ENCODE measurements at places on chromosomes 5 and 9. TPM values are rescaled to one million over a fixed set of nuclear protein-coding genes. Genes with fewer than 3 reads are reported as not detected.

DNA sequence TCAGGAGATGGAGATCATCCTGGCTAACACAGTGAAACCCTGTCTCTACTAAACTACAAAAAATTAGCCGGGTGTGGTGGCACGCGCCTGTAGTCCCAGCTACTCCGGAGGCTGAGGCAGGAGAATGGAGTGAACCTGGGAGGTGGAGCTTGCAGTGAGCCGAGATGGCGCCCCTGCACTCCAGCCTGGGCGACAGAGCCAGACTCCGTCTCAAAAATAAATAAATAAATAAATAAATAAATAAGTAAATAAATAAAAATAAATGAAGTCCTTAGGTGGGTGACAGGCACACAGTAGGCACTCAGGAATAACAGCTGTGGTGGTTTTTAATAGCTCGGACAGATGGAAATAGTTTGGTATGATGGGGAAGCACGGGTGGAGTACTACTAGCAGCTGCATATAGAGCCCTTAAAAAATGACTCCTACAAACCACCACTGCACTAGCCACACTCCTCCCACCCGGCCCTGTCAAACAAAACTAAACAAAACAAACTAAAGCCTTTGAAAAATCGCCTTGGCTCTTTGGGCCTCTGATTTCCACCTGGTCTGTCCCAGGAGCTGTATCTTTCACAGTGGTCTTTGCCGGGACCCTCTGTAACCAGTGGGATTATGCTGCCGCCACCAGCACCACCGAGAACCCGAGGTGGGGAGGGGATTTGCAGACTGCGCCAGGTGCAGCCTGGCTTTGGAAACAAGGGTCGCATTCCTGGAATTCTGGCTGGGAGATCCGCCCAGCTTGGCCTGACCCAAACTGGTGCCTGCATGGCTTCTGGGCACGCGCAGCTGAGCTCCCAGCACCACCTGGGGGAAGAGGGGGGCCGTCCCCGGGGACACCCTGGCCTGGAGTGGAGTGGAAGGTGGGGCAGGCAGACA is 5.1 kb upstream of the WDR5 start:
- no peaks in the 10 kb centered on the region for H3K36me3 ChIP-seq
- H3K27ac ChIP-seq: no peak overlapping the region
- no peak for DNase-seq
- no peak overlapping the region for H3K4me3 ChIP-seq

DNA sequence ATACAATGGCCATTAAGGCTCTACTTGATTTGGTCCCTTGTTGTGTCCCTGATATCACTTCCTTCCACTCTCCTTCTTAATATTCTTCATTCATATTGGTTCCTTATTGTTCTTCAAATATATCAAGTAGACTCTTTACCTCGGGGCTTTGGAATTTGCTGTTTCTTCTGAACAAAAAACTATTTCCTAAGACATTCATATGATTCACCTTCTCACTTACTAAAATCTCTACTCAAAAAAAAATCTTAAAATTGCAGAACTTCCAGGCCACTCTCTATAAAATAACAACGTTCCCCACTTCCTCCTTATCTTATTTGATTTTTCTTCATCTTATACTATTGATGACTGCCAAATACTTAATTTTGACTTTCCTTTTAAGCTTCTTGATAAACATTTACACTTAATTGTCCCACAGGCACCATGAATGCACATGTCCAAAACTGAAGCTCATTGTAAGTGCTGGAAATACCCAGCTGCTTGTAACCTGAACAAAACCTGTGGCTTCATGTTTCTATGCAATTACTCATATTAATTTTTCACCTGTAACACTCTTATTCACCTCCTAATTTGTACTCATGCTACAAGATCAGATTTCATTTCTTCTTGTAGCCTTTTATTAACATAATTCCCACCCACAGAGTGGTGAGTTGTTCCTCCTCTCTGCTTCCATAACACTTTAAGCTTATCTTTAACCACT is 58.4 kb upstream of the NUDT12 start:
- H3K36me3 ChIP-seq: no peaks in the 10 kb centered on the region
- no peak for DNase-seq
- no peak overlapping the region for H3K27ac ChIP-seq
- no peaks in the 10 kb centered on the region for H3K4me1 ChIP-seq
- H3K4me3 ChIP-seq: no peak overlapping the region

GRCh38 chr5:34053133-34053532 is 10.1 kb upstream of the C1QTNF3 start:
- DNase-seq: no peak
- no peaks in the 10 kb centered on the region for H3K4me1 ChIP-seq
- H3K4me3 ChIP-seq: no peak overlapping the region
- H3K27me3 ChIP-seq: no peaks in the 10 kb centered on the region
- no peak overlapping the region for H3K27ac ChIP-seq
- H3K36me3 ChIP-seq: no peaks in the 10 kb centered on the region

GRCh38 chr5:159286420-159287035 is 23.4 kb downstream of the UBLCP1 start:
- no peaks in the 10 kb centered on the region for H3K4me1 ChIP-seq
- peaks cover under 1% of the 10 kb centered on the region for H3K36me3 ChIP-seq
- H3K4me3 ChIP-seq: no peak overlapping the region
- DNase-seq: no peak

The SLC28A3 gene
- total RNA-seq: not detected
